ENCODE measurements at places on chromosomes 7 and 10. TPM values are rescaled to one million over a fixed set of nuclear protein-coding genes. Genes with fewer than 3 reads are reported as not detected.

Gene CYP3A5
- total RNA-seq, result not detected

Gene ELN
- total RNA-seq, result not detected

Gene TRPV5
- total RNA-seq, result not detected

Gene CRPPA
- 1.4 TPM for total RNA-seq

Gene CPN1
- not detected for total RNA-seq

Gene ZNF488
- 1.7 TPM for total RNA-seq

Gene ARHGAP22
- 0.18 TPM for total RNA-seq

Gene PURB
- total RNA-seq, result 32.9 TPM

Gene NEUROG3
- not detected for total RNA-seq

Gene MPP7
- 0.60 TPM for total RNA-seq

GRCh38 chr10:133281628-133282372 is 5.1 kb upstream of the ADAM8 start:
- H3K4me3 ChIP-seq, result no peak overlapping the region
- no peaks in the 10 kb centered on the region for H3K27me3 ChIP-seq

DNA sequence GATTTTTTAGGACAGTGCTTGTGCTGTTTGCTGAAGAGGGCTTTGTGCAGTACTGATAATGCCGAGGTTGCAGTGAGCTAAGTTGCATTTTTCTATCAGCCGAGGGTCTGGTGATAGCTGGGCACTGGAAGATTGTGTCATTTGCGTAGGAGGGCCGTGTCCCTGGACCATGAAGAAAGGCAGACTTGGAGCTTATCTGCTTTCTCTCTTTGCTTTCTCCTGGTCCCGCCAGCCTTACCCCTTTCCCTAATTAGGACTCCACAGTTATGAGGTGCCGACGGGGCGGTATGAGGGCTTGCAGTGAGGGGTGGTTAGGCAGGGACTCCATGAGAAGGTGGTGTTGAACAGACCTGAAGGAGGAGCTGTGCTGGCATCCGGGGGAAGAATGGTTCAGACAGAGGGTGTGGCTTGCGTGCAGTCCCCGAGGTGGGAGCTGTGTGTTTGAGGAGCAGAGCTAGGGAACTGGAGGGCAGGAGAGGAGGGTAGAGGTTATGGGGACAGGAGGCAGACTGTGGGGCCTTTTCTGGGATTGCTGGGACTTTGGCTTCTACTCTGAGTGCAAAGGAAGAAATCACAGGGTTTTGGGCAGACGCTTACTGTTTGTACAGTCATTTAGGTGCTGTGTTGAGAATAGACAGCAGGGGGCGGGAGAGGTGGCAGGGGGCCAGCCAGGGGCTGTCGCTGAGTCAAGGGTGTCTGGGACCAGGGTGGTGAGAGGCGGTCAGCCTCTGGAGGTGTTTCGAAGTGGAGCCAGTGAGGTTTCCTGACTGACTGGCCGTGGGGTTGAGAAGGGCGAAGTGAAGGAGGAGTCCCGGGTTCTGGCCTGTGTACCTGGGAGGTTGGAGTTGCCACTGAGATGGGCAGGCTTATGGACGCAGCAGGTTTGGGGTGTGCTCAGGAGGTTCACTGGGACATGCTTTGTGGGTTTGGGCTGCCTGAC is 43.4 kb downstream of the PRF1 start:
- H3K27me3 ChIP-seq, result peaks cover 11% of the 10 kb centered on the region
- peaks cover 17% of the 10 kb centered on the region for H3K4me1 ChIP-seq
- peak overlapping the region; percentile 59 for H3K4me3 ChIP-seq
- H3K27ac ChIP-seq, result peak overlapping the region; percentile 19

DNA sequence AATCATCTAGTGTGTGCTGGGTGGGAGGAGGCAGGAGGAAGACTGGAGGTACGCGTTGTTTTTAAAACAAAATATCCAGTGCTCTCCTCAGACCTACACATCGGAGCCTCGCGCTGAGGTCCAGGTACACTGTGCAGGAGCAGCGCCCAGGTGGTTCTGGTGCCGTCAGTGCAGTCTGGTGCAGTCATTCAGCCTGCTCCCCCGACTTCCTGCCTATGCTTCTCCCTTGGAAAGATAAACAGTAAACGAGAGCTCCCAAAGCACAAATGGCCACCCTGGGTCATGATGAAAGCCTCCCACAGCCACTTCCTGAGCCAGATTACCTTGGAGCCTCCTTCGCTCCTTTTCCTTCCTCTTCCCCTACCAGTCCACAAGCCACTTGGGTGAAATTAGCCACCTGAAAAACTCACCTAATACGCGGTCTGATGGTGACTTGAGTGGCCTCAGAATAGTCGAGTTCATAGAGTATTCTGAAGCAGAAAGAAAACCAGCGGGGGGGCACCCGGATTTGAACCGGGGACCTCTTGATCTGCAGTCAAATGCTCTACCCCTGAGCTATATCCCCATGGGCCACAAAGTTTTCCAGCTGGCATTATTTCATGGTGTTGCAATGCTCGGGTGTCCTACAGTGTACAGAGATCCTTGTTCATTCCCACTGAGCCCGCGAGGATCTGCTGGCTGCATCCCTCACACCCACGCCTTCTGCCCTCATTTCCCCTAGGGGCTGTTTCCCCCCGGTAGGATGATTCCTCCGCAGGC is 82.5 kb downstream of the ZNF467 start:
- H3K4me3 ChIP-seq, result no peak overlapping the region
- H3K27me3 ChIP-seq, result peaks cover 47% of the 10 kb centered on the region
- DNase-seq, result no peak
- H3K27ac ChIP-seq, result no peak overlapping the region
- no peaks in the 10 kb centered on the region for H3K36me3 ChIP-seq

GRCh38 chr7:371779-372545 is 82.0 kb downstream of the FOXL3 start:
- H3K27ac ChIP-seq, result no peak overlapping the region
- no peaks in the 10 kb centered on the region for H3K27me3 ChIP-seq
- no peaks in the 10 kb centered on the region for H3K36me3 ChIP-seq

GRCh38 chr10:3406556-3406955 is 234.0 kb upstream of the PITRM1 start:
- DNase-seq, result no peak
- H3K36me3 ChIP-seq, result no peaks in the 10 kb centered on the region
- H3K4me3 ChIP-seq, result no peak overlapping the region

DNA sequence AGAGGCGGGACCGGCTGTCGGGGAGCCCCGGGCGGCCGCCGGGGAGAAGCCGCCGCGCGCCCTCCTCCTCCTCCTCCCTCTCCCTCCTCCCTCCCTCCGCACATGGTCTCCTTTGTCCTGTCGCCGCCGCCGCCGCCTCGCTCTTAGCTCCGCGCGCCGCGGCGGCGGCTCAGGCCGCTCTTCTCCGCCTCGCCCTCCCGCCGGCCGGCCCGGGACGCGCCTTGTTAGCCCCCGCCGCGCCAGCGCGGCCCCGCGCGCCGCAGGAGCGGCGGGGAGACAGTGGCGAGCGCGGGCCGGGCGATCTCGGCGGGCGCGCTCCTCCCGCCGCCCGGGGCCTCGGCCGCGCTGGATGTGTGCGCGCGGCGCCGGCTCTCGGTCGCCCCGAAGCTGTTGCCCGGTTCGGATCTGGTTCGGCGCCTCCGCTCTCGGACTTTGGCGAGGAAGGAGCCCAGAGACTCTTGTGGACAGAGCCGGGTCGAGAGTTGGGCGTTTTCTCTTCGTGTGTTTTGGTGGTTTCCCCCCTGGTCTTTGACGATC is 437.4 kb upstream of the GALNT17 start:
- peaks cover 55% of the 10 kb centered on the region for H3K27me3 ChIP-seq
- no peak overlapping the region for H3K27ac ChIP-seq

DNA sequence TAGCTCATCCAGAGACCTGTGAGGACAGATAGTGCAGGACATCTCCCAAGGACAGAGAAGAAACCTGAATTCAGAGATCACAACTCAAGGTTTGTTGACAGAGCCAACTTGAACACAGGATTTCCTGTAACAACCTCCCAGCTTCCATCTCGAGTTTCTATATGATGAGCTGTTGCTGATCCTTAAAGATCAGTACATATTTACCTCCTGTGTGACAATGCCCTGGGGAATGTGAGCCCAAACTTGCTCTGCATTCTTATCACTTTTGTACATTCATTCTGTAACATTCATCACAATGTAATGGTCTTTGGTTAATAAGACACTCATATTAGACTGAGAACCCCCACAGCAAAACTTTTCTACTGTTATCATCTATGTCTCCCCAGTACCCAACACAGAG is 468.6 kb downstream of the XPNPEP1 start:
- no peaks in the 10 kb centered on the region for H3K4me1 ChIP-seq
- H3K27me3 ChIP-seq, result peaks cover 12% of the 10 kb centered on the region
- DNase-seq, result no peak
- no peak overlapping the region for H3K4me3 ChIP-seq
- no peak overlapping the region for H3K27ac ChIP-seq
- no peaks in the 10 kb centered on the region for H3K36me3 ChIP-seq

DNA sequence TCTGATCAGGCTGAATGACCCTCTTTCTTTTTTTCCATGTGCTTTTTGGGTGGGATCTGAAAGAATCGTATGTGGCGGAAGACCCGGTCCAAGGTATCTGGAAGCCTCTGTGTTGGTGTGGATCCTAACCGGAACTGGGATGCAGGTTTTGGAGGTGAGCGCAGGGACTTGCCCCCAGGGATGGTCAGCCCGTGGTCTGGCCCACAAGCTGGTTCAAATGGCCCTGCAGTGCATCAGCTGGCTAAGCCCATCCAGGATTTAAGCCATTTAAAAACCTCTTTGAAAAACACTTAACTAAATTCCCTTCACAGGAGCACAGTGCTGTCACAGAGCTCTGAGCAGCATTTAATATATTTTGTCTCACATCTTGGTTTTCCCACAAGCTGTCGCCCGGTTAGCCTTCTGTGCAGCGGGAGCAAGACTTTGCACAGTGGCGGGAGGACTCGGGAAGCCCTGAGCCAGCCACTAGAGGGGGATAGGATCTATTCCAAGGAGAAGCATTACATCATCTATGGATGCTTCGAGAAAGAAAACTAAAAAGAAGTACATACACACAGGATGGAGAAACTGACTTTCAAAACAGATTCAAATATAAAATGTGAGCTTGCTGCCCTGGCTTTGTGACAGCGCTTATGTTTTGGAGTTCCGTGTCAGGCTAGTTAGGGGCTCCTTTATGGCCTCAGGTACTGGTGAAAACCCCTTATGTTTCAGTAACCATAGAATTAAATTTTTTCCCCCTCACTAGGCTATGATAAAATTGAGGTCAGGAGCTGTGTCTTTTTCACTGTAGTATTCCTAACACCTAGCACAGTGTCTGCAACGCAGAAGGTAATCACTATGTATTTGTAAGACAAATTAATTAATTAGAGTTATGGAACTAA is 11.3 kb downstream of the CPA2 start:
- no peak for DNase-seq
- peaks cover 21% of the 10 kb centered on the region for H3K4me1 ChIP-seq
- no peak overlapping the region for H3K4me3 ChIP-seq

GRCh38 chr7:151736403-151736909 is 140.5 kb downstream of the PRKAG2 start:
- H3K4me3 ChIP-seq, result no peak overlapping the region
- H3K27me3 ChIP-seq, result no peaks in the 10 kb centered on the region
- H3K4me1 ChIP-seq, result no peaks in the 10 kb centered on the region
- H3K27ac ChIP-seq, result no peak overlapping the region

GRCh38 chr10:91054325-91054724 is 133.4 kb upstream of the ANKRD1 start:
- no peak overlapping the region for H3K27ac ChIP-seq
- no peak for DNase-seq
- no peaks in the 10 kb centered on the region for H3K4me1 ChIP-seq
- peaks cover 42% of the 10 kb centered on the region for H3K27me3 ChIP-seq

GRCh38 chr7:7883394-7883793 is 85.2 kb upstream of the GLCCI1 start:
- no peaks in the 10 kb centered on the region for H3K27me3 ChIP-seq
- H3K36me3 ChIP-seq, result no peaks in the 10 kb centered on the region
- H3K27ac ChIP-seq, result no peak overlapping the region
- no peak overlapping the region for H3K4me3 ChIP-seq

DNA sequence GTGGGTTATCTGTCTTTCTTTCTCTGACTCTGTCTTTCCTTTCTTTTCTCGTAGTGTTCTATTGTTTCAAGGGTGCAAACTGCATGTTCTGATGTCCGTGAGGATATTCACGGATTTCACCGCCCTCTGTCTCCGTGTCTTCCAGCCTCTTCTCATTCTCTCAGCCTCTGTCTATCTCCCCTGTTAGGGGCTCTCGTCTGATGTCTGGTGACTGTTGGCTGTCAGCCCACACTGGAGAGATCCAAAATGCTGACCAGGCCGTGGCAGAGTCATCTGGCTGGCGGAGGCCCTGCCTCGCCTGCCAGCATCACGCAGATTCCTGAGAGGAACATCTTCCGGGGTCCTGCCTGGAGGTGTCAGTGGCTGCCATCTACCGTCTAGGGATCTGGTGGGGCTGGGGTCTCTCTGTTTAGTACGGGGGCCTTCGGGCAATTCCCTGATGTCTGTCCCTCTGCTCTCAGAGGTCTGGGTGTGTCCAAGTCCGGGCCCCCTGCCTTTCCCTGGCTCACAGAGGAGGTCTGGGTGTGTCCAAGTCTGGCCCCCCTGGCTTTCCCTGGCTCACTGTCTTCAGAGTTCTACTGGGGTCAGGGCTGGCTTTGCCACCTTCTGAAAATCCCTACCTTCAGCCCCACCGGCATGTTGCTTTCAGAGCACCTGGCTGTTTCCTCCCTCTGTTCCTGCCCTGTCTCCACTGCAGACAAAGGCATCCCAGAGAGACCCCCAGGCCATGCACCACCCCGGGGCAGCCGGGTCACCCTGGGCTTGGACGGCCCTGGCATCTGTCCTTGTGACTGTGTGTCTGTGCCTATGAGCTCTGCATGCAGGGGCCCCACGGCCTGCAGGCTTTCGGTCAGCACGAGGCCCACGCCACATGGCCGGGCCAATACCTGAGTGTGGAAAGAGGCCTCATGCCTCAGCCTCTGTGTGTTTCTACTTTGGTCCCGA is 14.0 kb upstream of the SCART1 start:
- peaks cover 11% of the 10 kb centered on the region for H3K4me1 ChIP-seq
- H3K36me3 ChIP-seq, result no peaks in the 10 kb centered on the region
- DNase-seq, result no peak

DNA sequence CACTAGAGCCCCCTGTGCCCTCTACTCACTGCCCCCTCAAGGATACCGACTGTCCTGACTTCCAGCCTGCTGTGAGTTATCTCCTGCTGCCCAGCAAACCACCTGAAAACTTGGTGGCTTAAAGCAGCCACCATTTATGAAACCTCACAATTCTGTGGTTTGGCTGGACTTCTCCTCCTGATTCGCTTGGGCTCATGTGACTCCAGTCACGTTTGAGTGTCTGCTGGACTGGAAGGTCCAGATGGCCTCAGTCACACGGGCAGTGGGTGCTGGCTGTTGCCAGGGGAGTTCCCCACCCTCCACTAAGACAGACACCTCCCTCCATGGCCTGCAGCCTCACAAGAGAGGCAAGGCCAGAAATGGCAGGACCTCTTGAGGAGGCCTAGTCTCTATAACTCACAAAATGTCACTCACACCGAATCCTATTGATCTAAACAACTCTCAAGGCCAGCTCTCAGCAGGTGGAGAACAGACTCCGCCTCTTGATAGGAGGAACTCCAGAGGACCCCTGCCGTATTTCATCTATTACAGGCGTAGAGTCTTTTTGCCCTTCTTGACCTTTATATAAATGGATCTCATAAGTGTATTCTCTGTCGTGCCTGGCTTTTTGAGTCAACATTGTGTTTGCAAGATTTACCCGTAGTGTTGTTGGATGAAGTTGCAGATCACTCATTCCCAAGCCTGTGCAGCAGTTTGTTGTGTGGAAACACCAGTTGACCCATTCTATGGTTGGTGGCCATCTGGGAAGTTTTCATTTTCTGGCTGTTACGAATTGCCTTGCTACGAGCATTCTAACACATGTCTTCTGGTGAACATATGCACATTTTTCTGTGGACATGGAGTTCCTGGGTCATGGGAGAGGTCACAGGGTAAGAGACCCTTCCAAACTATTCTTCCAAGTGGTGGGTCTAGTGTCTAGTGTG is 48.3 kb downstream of the ZMIZ1 start:
- no peak overlapping the region for H3K4me3 ChIP-seq
- H3K27me3 ChIP-seq, result no peaks in the 10 kb centered on the region
- H3K36me3 ChIP-seq, result peaks cover 5% of the 10 kb centered on the region
- no peak overlapping the region for H3K27ac ChIP-seq
- no peak for DNase-seq
- peaks cover 22% of the 10 kb centered on the region for H3K4me1 ChIP-seq
